ENCODE measurements at places on chromosomes 2 and 18.
A peak's percentile ranks its signal among the peaks of the same experiment; 100 is the strongest.

GRCh38 chr2:203327901-203328759 is at the start of gene ABI2:
ABI2 (plus strand) TSS chr2:203328394; CDS start chr2:203328515, 121 bp downstream.
- DNase-seq, result peak; percentile 83

DNA sequence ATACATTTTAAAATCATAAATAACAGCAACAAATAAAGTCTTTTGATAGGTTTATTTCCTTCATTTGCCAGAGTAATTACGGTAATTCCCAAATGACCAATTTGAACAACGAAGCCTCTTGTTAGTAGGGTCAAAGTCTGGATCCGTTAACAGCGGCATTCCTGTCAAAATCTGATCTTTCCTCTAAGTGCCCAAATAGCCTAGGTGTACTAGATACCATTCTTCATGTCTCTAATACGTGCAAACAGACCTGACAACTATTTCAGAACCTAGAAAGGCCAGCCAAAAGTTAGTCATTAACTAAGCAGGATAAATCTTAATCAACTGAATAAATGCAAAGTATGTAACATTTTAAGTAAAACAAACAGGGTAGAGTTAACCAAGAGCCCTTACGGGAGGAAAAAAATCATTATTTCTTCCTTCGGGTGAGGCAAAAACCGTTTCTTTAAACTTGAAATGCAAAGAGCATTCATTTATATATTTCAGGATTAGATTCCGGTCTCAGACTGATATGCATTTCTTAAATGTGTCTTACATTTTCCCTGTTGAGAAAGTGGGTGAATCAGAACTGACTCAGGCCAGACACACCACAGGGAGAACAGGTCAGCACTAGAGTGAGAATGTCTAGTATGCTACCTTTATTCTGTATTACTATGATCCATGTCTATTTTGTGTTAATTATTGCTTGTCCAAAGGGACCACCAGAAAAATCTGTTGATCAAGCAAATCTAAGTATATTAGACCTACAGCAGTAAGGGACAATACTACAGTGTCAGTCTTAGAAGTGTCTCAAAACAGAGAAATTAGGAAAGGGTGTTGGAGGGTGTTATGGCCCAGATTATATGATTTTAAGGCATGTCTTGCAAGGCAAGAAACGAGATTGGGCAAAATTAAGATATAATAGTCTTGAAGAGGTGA is 141.5 kb upstream of the NDUFV2 start:
- DNase-seq, result no peak

DNA sequence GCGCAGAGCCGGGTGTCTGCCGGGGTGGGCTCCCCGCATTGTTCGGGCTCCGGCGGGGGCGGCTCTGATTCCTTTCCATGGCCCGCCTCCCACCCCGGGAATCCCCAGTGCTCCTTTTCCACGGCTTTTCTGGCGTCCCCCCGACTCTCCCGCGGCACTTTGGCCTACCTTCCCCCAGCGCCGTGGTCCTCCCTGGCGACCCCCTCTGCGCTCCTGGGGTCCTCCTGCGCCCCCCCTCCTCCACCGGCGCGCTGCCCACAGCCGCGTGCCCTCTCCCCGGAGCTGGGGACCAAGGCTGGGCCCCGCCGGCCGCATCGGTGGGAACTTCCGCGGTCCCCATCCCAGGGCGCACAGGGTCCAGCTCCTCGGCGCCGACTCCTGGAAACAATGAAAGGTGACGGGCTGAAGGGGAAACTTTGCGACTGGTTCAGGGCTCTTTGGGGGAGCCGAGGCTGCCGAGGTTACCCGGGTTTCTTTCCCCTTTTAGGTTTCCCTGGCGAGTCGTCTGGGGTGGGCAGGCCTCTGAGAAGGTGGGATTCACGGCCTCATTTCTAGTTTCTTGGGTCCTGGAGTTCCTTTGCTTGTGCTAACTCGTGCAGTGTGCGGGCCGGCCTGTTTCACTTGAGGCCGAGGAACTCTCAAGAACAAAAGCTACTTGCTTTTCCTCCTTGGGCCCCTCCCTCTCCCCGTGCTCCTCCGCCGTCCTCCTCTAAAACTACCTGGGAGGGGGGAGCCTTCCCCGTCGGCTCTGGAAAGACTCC is 2.2 kb downstream of the TGIF1 start:
- peak; percentile 78 for DNase-seq

DNA sequence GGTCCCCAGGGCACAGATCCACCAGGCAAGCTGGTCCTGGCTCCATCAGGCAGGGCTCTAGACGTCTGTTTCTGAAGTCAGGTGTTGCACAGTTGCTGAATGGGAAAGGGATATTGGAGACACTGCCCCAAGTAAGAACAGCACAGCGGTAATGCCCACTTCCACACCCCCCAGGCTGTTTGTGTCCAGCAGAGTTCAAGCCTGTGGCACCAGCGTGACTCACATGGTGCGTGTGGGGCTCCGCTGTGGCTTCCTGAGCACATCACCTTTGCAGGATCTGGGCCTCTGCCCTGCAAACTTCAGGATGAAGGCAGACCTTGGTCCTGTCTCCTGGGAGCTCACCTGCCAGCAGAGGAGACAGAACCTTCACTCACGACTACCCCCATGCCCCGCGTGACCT is 203.3 kb downstream of the TFCP2L1 start:
- no peak for DNase-seq

DNA sequence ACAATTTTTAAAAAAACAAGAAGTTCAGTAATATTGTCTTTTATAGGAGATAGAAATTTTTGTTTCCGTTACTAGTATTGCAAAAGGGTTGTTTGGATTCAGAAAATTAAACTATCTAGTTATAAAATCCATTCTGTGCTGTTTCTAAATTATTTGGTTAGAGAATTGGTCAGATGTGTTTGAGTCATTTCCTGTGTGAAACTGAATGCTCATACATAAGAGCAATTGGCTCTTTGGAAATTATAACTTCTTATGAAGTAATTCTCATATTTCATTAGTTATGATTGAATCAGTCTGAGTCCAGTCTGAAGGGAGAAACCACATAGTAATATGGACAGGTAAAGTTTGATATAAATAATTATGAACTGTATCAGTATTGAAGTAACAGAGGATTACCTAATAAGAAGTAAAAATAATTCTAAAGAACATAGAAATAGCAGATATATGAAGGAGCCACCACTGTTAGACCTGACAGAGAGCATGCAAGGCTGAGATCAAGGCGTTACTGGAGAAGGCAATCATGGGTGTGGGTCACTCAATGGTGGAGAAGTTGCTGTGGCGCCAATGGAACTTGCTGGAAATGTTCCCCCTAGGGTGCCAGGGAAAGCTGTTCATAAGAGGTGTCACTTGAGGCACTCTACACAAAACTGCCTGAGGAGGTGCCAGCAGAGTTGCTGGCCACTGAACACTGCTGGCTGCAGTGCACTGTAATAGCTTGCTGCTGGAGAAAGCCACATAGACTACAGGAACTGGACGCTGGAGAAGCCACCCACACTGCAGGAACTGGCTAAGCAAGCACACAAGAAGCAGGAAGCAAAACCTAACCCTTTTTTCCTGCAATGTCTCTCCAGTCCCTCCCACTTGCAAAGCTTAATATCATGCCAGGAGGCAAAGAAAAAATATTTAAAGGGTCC is 18.0 kb upstream of the FAP start:
- no peak for DNase-seq

GRCh38 chr18:67510831-67511230 is 5.7 kb downstream of the DSEL start:
- no peak for DNase-seq

DNA sequence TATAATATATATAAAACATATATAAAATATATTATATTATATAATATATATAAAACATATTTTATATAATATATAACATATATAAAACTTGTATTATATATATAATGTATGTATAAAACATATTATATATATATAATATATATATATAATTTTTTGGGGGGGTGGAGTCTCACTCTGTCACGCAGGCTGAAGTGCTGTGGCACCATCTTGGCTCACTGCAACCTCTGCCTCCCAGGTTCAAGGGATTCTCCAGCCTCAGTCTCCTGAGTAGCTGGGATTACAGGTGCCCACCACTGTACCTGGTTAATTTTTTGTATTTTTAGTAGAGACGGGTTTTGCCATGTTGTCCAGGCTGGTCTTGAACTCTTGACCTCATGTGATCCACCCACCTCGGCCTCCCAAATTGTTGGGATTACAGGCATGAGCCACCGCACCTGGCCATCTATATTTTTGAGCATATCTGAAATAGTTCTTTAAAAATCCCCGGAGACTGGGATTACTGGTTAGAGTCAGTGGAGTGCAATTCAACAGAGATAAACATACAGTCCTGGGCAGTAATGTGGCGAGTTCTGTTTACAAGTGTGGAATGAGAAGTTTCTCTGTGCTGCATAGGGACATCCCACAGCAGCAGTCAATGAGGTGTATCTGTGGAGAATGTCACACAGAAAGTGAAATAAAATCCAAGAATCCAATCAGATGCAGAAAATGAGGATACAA is 208.4 kb downstream of the MYCN start:
- no peak for DNase-seq

DNA sequence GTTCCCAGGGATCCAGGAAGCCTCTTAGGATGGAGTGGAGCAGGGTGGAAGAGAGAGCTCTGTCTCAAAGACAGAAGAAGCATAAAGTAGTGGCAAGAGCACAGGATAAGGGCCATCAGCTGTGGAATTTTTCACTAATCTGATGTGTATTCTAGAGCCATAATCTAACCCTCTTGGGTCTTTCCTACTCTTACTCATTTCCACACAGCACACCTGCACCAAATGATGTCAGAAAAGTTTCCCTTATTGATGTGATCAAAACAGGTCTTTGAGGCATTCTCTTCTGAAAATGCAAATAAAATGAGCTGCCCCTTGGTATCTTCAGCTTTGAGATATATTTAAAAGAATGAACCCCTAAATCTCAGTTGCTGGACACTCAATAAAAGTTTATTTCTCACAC is 415.1 kb upstream of the CHST9 start:
- DNase-seq, result no peak

DNA sequence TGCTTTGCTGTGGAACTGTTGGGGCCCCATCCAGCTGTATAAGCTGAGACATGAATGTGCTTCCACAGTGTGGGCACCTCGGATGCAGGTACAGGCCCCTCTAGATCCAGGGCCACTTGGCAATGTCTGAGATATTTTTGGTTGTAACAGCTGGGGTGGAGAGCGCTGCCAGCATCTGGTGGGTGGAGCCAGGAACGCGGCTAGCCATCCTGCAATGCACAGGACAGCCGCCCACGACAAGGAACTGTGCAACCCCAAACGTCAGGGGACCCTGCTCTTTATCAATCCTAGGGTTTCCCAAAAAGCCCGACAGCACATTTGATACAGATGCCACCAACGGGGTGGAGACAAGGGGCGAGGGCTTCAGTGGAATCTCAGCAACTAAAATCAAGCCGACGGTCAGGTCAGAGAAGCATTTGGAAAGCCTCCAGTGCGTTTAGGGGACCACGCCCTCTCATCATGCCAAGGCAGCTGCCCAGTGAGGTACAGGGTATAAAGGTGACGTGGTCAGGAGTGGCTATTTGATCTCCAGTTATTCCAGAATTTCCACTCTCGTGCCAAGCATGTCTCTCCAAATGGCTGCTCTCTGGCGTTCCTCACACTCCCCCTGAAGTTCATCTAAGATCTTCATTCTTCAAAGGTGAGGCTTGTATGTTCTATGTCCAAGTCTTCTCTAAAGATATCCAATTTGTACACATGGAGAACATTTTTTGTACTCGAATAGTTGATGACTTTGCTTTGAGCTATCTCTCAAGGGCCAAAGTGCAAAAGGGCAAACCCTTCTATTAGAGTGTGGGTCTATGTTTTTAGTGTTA is 55.7 kb downstream of the LRRFIP1 start:
- no peak for DNase-seq

- DNase-seq, result no peak
Observed at GRCh38 chr2:46711156-46711555, 204.4 kb downstream of the MCFD2 start.

DNA sequence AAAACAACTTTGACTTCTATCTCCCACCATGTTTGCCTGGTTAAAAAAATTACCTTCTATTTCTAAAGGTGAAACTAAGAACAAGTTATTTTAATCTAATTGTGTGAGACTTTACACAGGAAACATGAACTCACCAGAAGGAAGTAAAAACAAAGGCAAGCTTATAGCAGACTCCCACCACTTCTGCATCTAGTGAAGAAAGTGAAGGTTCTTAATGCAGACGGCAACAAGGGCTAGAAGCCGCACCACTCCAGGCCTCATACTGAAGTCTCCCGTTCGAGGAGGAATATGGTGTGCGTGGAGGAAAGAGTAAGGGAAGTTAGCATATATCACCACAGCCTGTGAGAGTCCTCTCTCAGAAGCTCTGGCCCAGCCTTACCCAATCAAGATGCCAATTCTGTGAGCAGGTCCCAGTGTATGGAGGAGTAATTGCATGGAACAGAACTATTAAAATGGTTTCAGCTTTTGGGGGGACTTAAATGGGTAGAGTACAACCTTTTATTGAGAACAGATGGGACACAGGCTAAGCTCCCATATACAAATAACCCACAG is 958.7 kb downstream of the BCL11A start:
- DNase-seq, result no peak

DNA sequence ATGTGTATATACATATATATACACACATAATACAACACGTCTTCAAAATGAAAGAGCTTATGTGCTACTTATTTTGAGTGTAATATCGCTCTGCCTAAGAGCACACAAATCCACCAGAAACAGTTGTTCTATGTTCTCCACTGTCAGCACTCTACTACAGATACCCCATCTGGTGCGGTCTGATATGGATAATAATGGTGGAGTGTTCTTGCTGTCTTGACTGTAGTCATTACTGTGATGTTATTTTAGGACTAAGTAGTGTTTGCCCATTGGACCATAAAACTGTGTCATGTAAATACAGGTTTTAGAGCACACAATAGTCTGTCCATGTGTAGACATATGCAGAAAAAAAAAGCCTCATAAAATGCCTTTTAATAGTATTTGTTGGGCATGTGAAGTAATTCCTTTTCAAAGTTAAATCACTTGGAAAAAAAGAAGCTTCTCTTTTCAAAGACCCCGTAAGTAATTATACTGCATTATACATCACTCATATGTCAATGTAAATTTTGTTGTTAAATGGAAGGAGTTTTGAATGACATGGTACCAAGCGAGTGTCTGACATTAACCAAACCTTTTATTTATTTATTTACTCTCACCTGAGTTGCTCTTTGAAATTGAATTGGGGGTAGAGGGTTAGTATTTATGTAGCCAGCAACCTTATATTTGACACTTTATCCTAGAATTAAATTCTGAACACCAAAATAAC is 1249.2 kb upstream of the ZEB2 start:
- DNase-seq, result no peak

DNA sequence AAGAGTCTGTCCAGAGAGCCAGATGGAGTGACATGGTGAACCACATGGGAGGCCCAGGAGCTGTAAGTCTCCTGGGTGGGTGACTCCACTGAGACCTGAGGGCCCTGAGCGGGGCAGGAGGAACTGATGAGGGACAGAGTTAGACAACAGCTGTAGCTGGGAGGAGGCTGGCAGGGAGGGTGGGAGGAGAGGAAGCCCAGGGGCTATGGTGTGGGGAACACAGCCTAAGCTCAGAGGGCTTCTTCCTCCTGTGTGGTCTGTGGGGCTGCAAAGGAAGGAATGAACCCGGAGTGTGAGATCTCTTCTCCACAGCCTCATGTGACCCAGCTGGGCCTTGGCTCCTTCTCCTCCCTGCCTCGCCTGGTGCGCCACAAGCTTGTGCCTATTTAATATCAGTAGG is 395.6 kb upstream of the HS6ST1 start:
- no peak for DNase-seq
